ENCODE measurements at places on chromosomes 6 and 20.

GRCh38 chr6:168150551-168151320 lies 71.7 kb upstream of the FRMD1 start:
- no peak for DNase-seq

GRCh38 chr6:43946641-43947363 lies 176.8 kb downstream of the VEGFA start:
- no peak for DNase-seq

GRCh38 chr6:73664701-73665100 lies 10.9 kb upstream of the SLC17A5 start:
- DNase-seq = no peak

GRCh38 chr20:63255931-63256704 lies 1.9 kb upstream of the NKAIN4 start:
- DNase-seq = no peak

DNA sequence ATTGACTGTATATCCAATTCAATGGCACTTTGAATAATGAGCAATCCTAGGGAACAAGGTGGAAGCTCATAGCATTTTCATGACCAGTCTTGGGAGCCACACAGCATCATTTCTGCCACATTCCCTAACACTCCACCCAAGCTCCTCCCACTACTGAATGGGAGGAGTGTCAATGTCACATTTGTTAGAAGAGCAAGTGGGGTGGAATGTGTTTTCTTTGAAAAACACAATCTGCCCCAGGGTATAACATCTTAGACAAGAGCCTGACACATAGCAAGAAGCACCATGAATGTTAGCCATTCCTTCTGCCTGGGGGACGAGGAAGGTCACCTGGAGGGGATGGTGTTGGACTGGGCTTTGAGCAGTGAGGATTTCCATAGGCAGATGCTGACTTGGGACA lies 258.3 kb upstream of the PMEPA1 start:
- DNase-seq = no peak

GRCh38 chr6:15936503-15936902 lies 192.4 kb upstream of the MYLIP start:
- DNase-seq = no peak

DNA sequence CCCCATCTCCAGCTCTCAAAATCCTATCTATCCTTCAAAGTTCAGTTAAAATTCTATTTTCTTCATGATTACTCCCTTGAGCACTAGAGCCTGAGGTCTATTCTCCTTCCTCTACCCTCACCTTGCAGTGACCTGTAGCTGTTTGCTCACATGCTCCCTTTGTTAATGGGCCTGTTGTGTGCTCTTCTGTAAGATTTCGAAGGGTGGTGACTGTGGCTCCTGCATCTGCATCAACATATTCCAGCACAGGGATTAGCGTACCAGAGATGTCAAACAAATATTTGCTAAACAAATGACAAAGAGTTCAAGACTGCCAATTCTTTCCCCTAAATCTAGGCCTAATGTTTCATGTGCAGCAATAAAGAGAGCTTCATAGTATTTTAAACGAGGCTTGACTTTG lies 69.5 kb downstream of the ELOVL5 start:
- no peak for DNase-seq

GRCh38 chr20:56945057-56945456 lies 316.0 kb downstream of the TFAP2C start:
- DNase-seq = no peak

DNA sequence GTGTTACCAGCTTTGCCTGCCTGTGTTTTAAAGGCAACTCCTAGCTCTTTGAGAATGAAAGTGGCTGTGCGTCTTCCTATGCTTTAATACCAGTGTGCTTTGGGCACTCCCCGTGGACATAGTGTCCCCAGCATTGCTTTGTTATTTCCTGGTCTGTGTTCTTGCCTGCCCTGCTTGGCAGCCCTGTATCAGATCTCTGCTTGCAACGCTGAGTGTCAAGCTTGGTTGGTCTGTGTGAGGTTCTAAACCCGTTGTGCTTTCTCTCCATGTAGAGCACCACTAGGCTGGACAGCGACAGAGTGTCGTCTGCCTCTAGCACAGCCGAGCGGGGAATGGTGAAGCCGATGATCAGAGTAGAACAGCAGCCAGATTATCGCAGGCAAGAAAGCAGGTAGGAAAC lies 80.2 kb downstream of the AFDN start:
- no peak for DNase-seq

- no peak for DNase-seq
These were observed 30.3 kb downstream of the UTRN start for GRCh38 chr6:144315226-144315980.

DNA sequence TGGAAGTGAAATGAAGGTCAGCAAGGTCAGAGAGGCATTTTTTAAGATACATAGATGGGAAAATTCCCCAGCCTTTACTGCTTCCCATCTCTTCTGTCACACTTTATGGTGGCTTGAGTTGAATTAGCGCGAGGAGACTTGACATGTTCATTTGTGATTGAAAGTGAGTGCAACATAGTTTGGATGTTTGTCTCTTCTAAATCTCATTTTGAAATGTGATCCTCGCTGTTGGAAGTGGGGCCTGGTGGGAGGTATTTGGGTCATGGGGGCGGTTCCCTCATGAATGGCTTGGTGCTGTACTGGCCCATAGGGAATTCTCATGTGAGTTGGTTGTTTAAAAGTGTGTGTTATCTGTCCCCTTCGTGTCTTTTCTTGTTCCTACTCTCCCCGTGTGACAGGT lies 237.2 kb downstream of the CDKAL1 start:
- DNase-seq = no peak

DNA sequence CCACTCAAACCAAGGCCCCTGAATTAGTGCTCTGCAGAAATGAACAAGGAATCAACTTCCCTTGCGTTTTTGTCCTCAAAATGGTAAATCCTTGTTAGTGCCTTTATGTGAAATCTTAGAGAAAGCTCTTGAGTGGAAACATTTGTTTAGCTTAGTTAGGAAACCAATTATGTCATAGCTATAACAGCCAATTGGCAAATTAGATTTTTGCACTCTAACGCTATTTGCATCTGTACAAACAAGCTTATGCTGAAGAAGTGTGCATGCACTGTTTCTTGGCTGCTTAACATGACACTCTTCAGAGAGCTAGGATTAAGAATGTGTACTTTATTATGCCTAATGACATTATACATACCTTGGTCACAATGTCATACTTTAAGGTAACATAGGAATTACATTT lies 622.6 kb upstream of the SLC35B3 start:
- DNase-seq = no peak

Measured in stimulated activated CD8-positive, alpha-beta memory T cell treated with anti-CD3 and anti-CD28 coated beads, Interleukin-15, amount 100 ng/mL, for 1 hour (primary cell).